ENCODE measurements at places on chromosomes 7 and 10.

GRCh38 chr7:69078997-69079769 is 519.1 kb upstream of the AUTS2 start:
- peak; percentile 91 for DNase-seq

GRCh38 chr7:25852211-25852938 is 299.6 kb upstream of the NFE2L3 start:
- DNase-seq: peak; percentile 70

DNA sequence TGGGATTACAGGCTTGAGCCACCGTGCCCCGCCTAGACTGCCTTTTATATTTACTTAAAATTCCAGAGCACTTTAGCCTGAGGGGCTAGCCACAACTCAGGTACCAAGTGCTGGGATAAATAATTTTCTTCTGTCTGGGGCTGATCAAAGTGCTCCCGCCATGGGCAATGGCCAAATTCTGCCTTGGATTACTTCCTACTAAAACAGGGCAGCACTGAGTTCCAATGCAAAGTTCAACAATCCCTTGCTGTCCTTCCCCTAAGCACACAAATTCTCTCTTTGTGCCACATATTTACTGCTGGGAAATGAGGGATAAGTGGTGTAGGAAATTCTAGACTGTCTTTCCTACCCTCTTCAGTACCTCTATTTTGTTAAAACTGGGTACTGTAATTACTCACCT is 34.4 kb upstream of the ZNF92 start:
- DNase-seq: no peak

DNA sequence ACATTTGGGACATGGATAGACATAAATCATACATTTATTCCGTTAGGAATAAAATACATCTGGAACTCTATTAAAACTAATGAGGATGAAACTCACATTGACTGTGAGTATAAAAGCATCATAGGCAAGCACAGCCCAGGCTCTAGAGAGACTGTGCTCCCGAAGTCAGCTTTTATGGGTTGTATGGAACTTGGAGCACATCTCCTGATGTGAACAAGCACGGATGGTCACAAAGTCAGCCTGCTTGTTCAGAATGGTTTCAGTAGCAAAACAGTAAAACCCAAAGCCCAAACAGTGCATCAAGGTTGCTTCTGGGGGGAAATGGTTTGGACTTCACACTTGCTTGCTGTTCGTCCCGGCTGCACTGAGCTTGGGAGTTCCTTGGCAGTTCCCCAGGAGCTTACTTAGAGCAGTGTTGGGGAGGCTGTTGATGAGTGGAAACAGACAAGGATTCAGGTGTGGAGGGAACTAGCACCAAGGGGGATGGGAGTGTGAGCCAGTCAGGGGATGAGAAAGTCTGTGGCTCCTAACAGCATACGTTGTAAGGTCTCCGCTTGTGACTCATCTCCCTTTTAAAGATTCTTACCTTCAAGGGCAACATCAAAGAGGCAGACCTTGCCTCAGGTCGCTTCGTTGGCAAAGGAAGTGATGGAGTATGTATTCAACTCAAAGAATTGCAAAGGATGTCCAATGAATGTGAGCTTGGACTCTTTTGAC is 19.7 kb upstream of the ITGA8 start:
- DNase-seq: peak; percentile 94

- DNase-seq: no peak
These were observed 4.3 kb upstream of the NEUROG3 start for GRCh38 chr10:69577268-69578232.

DNA sequence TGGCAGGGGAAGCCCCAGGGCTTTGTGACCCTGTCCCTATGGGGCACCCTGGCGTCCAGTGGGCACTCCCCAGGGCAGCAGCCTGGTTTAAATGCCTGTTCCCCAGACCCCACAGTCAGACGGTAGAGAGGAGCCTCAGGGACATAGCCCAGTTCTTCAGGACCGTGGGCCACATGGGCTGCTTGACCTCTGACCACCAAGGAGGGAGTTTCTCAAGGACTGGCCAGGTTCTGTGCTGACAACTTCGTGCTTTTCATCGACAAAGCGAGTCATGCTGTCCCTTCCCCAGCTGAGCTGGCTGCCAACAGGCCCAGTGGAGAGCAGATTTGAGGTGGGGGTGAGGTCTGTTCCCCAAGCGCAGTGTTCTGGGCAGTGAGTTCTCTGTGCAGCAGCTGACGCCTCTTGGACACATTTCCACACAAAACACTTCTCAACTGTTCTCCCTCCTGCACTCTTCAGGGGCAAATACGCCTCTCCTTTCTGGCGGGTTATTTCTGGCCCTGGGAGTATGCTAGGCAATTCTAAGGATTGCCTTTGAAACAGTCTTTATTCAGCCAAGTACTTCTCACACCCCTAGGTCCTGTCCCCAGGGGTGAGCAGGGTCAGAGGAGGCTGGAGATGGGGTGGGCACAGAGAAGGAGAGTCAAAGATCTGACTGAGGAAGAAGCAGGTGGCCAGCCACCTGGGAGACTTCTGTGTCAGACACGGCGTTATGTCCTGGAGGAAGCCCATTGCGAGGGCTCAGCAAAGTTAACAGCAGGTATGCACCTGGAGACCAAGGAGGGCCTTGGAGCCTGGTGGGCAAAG is 57.3 kb upstream of the CAMK2B start:
- DNase-seq: peak; percentile 48

- DNase-seq: no peak
These were observed 116.7 kb downstream of the REEP3 start for GRCh38 chr10:63637901-63638327.

DNA sequence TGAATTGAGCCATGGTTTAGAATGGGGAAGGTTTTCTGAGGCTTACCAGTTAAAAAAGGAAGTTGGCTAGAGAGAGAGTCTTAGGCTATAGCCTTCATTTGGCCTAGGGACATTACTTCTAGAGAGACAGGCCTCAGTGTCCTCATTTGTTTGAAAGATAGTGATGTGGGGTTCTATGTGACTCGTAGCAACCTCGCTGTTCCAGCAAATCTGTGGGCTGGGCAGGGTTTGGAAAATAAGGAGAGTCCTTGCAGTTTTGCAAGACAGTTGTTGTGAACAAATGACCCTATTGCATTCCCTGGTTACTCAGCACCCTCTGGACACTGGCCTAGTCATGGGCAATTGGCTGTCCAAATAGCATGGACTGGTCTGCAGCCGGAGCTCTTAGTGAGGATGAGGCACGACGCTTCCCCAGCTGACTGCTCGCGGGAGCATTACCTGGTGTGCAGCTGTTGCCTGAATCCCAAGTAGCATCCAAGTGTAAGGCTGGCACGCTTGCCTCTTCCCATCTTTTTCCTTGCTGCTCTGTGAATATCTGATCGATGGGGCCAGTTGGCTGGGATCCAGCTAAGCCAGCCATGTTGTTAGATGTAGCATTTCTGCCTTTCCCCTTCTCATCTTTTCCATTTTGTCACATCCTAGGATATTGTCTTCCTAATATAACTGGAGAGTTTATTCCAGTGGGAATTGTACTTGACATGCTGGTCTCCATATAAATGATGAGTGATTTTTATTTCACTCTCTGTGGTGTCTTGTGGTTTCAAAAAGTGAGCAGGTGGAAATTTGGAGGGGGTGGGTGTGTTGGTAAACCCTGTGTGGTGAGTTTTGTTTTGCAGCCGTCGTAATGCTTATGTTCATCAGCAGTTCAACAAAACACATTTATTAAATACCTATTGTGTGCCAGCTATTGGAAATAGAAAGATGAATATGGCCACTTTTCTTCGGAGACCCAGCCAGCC is 99.8 kb downstream of the SND1 start:
- DNase-seq: no peak

All from muscle of leg (tissue), 16 donors.